Stimulated activated CD4-positive, alpha-beta T cell treated with anti-CD3 and anti-CD28 coated beads, Interleukin-1b, Interleukin-23, amount 100 ng/mL, for 1 hour (primary cell): ENCODE measurements at places on chromosomes 2 and 18.

DNA sequence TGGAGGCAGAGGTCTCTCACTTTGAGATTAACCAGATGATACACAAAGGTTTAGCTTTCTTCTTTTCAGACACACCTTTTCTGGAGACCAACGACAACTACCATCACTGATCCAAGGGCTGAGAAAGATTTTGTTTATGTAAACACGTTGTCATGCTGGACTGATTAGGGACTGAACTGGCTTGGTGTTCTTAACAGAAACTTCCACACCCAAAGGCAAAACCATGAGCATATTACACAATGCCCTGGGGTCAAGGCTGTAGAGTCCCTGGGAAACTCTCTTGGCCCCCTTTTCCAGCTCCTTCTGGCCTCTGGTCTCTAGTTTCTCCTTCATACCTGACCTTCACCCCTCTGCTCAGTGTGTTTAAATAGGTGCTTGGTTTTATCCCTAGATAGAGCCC, 447.0 kb upstream of the TCF4 start:
- DNase-seq: no peak

DNA sequence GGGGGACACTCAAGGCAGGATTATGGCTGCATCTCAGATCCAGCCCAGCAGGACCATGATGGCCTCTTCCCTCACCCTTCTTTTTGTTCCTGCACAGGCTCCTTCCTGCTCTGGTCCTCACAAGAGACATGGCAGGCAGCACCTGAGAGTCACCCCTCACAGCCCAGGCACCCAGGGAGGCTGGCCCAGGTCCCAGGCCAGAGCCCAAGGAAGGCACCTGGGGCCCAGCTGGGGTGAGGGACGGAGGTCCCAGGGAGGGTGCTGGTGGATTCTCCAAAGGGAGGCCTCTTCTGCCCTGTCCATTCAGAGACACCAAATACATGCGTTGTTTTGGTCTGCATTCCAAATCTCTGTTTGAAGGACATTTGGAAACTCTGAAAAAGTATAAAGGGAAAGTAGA, 285.4 kb upstream of the HS6ST1 start:
- DNase-seq: no peak

GRCh38 chr18:42155024-42155423, 200.0 kb downstream of the PIK3C3 start:
- DNase-seq: no peak

DNA sequence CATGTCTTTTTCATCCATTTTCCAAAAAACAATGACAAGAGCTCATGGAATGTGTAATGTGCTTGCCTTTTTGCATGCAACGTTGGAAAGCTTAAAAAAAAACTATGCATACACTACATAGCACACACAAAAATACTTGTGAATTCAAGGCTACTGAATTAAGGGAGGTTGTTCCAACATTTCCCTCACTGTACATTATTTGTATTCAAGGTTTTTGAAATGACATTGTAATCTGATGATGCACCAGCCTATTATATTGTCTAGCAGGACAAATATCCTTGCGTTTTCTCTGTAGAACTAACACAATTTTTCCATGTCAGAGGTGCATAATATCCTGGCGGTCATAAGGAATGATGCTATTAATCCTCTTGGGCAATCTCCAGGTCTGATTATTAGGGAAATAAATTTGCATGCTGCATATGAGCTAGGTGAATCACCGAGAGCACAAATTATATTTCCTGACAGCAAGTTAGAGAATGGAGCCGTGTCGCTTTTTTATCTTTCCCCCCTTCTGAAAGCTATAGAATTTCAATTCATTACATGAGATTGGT, 836.9 kb upstream of the FANCL start:
- DNase-seq: no peak

- no peak for DNase-seq
Observed at GRCh38 chr18:58544179-58544578, 84.7 kb downstream of the ALPK2 start.

DNA sequence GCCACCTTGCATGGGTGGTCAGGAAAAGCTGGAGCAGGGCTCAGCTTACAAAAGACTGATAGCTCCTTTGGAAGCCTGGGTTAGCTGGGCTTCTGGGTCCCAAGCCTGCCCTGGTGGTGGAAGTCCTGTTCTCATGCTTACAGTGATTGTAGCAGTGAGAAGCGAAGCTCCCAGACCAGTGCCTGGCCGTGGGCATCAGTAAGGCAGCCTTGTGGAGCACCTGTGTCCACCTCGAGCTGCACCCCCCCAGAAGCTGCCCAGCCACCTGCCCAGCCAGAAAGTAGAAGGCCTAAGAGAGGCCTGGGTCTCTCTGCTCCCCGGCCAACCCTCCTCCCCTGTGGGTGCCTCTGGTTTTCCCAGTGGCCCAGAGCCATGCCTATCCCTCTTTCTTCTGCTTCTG, 10.5 kb downstream of the GLI2 start:
- DNase-seq: no peak

DNA sequence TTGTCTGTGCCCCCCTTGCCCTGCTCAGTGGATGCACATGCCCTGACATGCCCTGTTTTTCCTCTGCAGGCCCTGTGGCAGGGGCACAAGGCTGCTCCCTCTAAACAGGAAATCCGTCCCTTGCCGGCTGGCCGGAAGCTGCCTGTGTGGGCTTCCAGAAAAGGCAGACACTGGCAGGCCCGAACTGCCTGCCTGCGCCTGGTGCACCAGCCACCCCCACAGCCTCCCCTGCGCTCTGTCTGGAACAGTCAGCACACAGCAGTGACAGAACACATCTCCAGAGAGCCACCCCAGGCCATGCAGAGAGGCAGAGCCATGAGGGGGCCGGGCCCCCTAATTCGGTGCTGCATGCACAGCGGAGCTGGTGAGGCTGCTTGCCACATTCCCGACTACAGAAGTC, 33.5 kb downstream of the LOXHD1 start:
- no peak for DNase-seq

- no peak for DNase-seq
Observed at GRCh38 chr2:135685361-135685760, 56.3 kb upstream of the UBXN4 start.

- DNase-seq: no peak
Observed at GRCh38 chr18:9392726-9393125, 58.2 kb downstream of the TWSG1 start.
